ENCODE measurements at places on chromosomes 4 and X.

- DNase-seq = no peak
Observed at GRCh38 chr4:8268211-8268610, 1.3 kb upstream of the HTRA3 start.

GRCh38 chr4:6695660-6696610 is 2.3 kb downstream of the S100P start:
- DNase-seq = peak; percentile 77

- peak; percentile 8 for DNase-seq
Observed at GRCh38 chrX:23952984-23953907, 45.4 kb downstream of the CXorf58 start.

DNA sequence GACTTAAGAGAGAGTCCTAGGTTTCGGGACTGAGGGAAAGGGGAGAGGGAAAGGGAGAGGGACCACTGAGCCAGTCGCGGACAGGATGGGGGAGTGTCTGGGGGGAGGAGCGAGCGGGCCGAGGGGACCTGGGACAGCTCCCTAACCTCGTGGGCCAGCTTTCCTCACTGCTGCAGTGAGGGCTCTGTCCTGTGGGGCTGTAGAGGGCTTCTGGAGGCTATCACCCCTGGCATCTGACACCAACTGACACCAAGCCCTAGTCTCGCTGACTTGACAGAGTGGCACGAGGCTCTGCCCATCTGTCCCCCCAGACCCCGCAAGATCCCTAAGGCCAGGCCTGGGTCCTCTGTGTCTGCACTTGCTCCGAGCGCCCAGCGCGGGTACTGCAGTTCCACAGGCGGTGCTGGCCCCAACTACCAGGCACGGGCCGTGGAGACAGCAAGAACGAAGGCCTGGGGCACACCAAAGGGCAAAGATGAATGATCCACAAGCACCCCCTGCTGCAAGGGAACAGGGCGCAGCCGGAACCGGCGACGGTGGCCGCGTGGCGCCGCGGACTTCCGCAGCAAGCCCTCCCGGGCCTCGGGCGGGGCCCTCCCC is 465 bp downstream of the HAUS7 start:
- DNase-seq = peak; percentile 2

Measured in hematopoietic multipotent progenitor cell treated with erythropoietin and hydrocortisone succinate and interleukin-3 and kit ligand, for 17 days (in vitro differentiated cells).